ENCODE measurements at places on chromosomes 4 and X.

DNA sequence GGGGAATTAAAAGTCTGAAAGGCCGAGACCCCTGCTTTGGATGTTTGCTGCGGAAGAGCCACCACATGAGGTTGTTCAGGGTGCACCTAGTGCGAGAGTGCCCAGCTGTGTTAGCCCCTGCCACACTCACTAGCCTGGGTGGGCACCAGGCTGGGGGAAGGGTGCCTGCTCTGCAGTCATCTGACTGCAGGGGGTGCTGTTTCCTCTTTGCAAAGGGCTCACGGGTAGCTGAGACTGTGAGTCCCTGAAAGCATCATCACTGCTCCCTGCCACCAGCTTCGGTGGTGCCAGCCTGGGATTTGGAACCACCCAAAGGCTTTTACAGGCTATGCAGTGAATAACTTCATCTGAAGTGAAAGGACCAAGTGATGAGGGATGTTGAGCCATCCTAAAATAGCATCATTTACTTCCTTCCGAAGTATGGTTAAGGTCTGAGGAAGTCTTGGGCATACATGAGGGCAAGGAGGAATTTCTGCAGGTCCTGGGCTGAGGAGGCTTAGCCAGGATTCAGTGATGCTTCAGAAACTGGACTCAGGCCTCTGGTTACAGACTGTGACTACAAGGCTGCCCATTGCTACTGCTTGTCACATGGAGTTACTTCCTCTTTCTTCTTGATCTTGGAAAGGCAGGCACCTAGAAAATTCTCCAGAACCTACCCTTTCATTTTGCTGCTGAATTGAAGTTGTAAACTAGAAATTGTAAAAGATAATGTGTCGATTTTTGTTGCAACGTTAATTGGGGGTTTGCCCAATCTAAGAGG lies 293.2 kb upstream of the PRPS2 start:
- DNase-seq: no peak

DNA sequence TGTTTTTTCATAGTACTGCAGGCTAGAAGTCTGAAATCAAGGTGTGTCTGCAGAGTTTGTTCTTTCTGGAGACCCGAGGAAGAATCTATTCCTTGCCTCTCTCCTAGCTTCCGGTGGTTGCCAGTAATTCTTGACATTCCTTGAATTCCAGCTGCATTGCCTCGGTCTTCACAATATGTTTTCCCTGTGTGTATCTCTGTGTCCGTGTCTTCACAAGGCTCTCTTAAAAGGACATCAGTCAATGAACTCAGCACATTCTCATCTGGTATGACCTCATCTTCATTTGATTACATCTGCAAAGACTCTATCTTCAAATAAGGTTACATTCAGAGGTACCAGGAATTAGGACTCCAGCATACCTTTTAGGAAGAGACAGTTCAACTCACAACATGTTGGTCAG lies 163.4 kb downstream of the BANK1 start:
- peak; percentile 47 for DNase-seq

DNA sequence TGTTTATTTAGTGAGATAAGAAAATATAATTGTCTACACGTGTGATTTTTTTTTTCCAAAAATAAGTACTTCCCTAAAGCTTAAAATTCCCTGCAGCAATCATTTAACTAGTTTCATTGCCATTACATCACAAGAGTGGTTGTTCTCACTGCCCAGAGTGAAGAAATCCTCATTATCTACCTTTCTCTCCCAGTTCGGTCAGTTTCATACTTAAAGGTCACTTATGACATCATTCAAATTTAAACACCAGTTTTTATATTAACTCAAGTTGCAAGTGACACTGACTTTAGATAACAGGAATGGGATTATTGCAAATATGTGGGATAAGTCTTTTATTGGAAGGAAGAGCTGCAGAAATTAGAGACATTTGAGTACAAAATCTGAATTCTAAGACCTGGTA lies 1699.8 kb upstream of the IGFBP7 start:
- no peak for DNase-seq

GRCh38 chr4:10083861-10084641 lies 32.5 kb downstream of the WDR1 start:
- DNase-seq: no peak

GRCh38 chrX:134554291-134554690 lies 94.3 kb downstream of the HPRT1 start:
- peak; percentile 5 for DNase-seq

DNA sequence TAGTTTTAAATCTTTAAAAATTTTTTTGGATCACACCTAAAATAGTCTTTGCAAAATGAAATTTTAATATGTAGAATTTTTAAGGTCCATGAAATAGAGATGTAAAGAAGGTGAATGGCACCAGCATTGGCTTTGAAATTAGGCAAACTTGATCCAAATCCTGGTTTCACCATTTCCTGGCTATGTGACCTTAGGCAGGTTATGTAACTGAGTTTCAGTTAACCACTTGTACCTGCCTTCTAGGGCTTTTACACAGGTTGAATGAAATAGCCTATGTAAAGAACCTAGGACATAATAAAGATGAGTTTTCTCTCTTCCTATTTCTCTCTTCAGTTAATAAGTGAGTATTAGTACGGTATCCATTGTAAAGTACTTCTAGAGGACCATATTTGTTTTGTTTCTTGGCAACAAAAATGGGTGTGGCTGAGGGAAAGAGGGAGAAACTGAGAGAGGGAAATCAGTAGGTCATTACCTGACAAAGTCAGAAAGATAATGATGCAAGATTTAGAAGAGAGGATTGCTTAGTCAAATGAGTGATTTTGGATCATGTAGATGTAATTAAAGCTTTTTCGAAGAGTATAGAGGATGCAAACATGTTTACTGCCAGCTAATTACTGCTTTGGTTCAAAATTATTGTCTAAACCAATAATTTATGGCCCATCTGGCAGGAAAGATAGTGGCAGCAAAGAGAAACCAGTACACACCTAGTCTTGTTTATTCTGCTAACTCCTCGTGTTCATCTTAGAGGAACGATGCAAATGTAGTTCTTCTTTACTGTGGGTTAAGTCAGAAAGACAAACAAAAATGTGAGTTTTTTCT lies 81.9 kb downstream of the PDLIM5 start:
- no peak for DNase-seq

DNA sequence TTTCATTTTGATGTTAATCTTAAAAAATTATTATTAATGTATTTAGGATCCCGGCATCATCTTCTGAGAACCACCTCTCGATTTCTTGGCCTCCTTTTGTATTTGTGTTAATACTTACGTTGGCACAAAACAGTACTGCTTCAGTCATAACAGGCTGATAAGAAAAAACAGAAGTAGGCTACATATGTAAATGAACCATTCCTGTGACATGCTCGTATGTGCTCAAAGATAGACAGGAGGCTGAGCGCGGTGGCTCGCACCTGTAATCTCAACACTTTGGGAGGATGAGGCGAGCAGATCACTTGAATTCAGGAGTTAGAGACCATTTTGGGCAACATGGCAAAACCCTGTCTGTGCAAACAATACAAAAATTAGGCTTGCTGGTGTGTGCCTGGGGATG lies 109.4 kb upstream of the H2AZ1 start:
- no peak for DNase-seq

DNA sequence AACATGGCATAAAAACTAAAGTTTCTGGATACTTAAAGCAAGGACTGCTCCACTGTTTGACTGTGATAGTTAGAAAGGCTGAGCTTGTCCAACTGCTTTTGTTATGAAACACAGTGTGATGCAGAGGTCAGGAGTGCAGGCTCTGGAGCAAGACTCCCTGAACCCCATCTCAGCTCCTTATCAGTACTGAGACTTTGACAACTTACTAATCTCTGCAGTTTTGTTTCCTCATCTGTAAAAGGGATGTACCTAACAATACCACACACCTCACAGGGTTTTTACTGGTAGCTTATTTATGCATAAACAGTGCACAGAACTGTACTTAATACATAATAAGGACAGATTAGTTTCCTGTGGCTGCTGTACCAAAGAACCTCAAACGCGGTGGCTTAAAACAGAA lies 804.3 kb downstream of the FSTL5 start:
- DNase-seq: no peak

GRCh38 chrX:133980406-133980805 lies 5.0 kb downstream of the GPC3 start:
- DNase-seq: peak; percentile 4

DNA sequence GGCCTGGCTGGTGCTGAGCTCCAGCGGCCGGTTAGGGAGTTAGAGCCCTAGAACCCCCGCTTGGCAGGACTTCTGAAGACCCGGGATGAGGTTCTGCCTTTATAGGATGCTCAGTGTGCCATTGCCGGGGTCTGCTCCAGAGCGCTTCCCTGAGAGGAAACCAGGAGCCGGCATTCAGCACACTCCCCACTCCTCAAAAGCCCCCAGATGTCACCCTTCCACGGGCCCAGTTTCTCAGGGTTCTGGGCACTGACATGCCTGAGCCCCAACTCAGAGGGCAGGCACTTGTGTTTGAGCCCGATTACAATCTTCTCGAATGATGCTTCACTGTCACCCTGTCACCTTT lies 6.5 kb downstream of the NKX3-2 start:
- no peak for DNase-seq

DNA sequence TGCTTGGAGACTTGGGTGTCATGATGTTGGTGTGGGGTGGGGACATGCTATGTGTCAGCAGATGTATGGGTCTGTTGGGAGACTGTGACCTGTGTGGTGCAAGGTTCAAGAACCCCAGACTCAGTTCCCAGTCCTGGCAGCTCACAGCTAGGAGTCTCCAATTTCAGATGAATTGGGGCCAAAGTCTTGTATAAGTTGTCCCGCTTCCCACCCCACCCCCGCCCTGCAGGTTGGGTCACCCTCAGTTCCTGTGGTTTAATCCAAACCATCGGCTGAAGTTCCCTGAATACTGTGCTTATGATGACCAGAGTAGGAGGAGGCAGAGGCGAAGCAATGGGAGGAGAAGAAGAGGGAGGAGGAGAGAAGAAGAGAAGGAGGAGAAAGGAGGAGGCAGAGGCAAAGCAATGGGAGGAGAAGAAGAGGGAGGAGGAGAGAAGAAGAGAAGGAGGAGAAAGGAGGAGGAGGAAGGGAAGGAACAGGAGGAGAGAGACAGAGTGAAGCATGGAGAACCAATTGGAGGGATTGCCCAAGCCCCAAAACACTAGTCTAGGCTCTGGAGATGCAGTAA lies 112.6 kb downstream of the EFNB1 start:
- no peak for DNase-seq

GRCh38 chr4:177308125-177308524 lies 1.5 kb upstream of the NEIL3 start:
- peak; percentile 19 for DNase-seq

DNA sequence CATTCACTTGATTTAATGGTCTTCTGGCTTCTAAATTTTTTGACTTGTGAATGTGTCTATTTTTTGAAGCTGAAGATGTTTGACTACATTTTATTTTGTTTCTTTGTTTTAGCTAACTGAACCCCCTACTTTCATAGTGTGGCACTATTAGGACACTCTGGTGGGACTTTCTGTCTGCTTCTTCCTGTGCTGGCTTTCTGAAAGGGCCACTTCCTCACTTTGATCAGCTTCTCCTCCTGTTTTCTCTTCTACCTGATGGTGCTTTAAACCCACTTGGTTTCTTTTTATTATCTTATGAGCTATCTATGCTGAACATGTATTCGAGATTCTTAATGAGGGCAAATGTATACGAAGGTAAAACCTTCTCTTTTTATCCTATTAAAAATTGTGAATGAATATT lies 186.1 kb upstream of the CASK start:
- DNase-seq: no peak

- DNase-seq: no peak
Measured at GRCh38 chr4:153822316-153822715, 33.4 kb upstream of the SFRP2 start.

GRCh38 chrX:132180929-132181328 lies 38.3 kb downstream of the RAP2C start:
- no peak for DNase-seq

DNA sequence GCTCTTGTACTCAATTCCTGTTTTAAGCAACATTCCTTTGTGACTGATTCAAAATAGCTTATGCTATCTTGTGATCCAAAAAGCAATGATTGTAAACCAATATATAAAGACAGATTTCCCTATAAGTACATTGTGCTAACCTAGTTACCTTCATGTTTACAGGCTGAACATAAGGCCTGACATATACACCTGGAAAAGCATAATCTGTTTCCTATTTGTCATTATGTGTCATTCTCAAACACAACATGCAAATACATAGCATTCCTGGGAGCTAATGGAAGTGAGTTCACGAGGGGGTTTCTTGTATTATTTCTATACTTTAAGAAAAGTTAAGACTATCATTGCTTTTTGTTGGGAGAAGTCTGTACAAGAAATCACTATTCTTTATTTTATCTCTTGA lies 638.1 kb upstream of the AGA start:
- no peak for DNase-seq

DNA sequence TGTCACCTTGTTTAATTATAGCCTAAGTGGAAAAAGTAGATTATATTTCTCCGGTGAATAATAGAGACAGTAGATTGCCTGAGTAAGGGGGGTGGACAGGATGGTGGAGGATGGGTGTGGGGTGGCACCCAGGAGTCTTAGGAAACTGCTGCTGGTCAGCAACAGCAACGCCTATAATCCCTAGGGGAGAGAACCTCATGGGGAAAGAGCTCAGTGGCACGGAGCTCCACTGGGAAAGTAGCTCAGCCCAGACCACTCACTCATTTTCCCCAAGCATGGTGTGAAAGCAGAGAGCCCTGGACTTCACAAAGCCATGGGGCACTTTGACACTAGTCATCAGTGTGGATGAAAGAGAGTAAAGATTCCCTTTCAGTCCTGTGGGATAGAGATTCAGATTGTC lies 31.1 kb downstream of the METTL14 start:
- no peak for DNase-seq

GRCh38 chr4:186069729-186070128 lies 773 bp downstream of the TLR3 start:
- no peak for DNase-seq

- DNase-seq: no peak
Measured at GRCh38 chr4:34412911-34413310, 1831.4 kb downstream of the ARAP2 start.

- DNase-seq: no peak
Measured at GRCh38 chr4:38577462-38577861, 86.5 kb upstream of the KLF3 start.

GRCh38 chr4:178174756-178175155 lies 732.5 kb upstream of the AGA start:
- DNase-seq: no peak

GRCh38 chr4:172232966-172233365 lies 419.8 kb downstream of the GALNTL6 start:
- no peak for DNase-seq

DNA sequence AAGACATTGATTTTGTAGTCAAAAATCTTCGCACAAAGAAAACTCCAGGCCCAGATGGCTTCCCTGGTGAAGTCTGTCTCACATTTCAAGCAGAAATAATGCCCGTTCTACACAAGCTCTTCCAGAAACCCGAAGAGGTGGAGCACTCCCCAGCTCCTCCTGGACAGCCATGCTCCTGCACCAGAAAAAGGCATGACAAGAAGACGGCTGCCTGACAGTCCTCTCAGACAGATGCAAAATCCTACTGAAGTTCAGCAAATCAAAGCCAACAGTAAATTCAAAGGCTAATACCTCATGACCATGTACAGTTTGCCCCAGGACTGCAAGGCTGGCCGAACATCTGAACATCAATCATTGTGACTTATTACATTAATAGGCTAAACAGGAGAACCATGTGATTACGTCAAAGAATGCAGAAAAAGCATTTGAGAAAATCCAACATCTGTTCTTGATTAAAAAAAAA lies 30.8 kb upstream of the MXD4 start:
- DNase-seq: peak; percentile 71

- peak; percentile 61 for DNase-seq
Measured at GRCh38 chr4:72295966-72296557, 264.3 kb downstream of the NPFFR2 start.

GRCh38 chr4:144564358-144564757 lies 81.6 kb upstream of the HHIP start:
- no peak for DNase-seq

Data from GM03348 (cell line).